Activated T-cell treated with anti-CD3 and anti-CD28 coated beads, Interleukin-2, amount 50 U/mL, for 72 hours (primary cell): ENCODE measurements at places on chromosomes 11 and 22.

- DNase-seq = no peak
Measured at GRCh38 chr22:26983311-26983710, 325.9 kb downstream of the MIAT start.

DNA sequence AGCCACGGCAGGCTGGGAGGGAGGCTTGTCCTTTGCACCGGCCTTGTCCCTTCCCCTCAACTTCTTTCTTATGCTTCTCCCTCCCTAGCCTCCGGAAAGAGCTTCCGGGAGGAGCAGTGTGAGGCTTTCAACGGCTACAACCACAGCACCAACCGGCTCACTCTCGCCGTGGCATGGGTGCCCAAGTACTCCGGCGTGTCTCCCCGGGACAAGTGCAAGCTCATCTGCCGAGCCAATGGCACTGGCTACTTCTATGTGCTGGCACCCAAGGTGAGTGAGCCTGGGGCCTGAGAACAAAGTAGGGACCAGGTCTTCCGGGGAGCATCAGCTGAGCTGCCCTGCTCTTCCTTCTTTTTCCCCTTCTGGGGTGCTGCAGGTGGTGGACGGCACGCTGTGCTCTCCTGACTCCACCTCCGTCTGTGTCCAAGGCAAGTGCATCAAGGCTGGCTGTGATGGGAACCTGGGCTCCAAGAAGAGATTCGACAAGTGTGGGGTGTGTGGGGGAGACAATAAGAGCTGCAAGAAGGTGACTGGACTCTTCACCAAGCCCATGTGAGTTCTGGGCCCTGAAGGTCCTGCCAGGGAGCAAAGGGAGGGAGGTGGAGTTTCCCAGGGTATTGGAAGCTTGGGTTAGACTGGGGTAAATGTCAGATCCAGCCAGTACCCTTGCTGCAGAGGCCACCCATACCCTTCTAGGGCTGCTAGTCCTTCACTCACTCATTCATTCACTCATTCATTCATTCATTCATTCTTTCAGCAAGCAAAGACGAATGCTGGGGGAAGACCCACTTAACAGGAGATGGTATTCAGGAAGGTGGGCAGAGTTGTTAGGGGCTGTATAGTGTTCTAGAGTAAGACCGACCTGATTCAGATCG is 22.6 kb downstream of the ADAMTS15 start:
- DNase-seq = no peak

DNA sequence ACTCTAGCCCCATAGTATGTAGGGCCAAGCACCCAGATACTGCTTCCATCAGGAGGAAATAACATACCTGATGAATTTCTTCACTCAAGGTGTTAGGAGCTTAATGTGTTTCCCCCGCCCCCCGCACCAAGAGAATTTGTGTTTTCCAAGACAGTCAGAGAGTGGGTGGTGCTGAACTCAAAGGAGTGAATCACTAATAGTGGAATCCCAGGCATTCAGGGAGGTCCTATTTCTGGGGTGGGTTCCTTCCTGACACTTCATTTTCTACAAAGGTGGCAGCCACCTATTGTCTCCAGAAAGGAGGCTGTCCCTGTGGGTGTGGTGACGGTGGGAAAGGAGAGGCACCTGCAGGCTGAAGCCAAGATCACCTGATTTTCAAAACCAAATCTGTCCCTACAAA is 50.8 kb upstream of the ELF5 start:
- no peak for DNase-seq

- DNase-seq = peak; percentile 87
Measured at GRCh38 chr11:76208438-76209374, 2.4 kb upstream of the WNT11 start.

GRCh38 chr11:61065955-61066638 is 36.2 kb upstream of the CD5 start:
- peak; percentile 69 for DNase-seq

- no peak for DNase-seq
Measured at GRCh38 chr11:119729581-119729927, 554 bp upstream of the NECTIN1 start.

- DNase-seq = no peak
Measured at GRCh38 chr11:128457874-128458273, 129.5 kb downstream of the ETS1 start.

GRCh38 chr22:46783721-46784120 is 21.3 kb downstream of the TBC1D22A start:
- no peak for DNase-seq

- no peak for DNase-seq
Measured at GRCh38 chr11:130454491-130455252, 6.2 kb downstream of the ADAMTS15 start.

GRCh38 chr11:34891611-34892010 is 24.6 kb downstream of the APIP start:
- DNase-seq = no peak

DNA sequence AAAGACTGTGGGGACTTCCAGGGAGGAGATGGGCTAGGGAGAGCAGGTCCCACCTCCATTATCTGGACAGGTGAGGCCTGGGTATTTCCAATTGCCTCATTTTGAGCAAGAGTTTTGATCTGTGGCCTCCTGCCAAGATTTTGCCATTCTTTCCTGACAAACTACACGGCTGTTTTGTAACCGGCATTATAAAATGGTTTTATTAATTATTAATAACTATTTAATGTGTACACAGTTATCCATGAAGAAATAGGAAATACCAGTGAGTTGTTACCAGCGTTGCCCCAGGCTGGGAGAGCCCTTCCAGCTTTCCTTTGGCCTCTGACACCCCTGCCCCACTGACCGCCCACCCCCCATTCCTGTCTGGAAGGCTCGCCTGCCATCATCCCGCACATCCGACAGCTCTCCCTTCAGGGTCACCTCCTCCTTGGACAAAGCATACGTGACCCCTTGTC is 14.9 kb upstream of the SEC14L3 start:
- no peak for DNase-seq

DNA sequence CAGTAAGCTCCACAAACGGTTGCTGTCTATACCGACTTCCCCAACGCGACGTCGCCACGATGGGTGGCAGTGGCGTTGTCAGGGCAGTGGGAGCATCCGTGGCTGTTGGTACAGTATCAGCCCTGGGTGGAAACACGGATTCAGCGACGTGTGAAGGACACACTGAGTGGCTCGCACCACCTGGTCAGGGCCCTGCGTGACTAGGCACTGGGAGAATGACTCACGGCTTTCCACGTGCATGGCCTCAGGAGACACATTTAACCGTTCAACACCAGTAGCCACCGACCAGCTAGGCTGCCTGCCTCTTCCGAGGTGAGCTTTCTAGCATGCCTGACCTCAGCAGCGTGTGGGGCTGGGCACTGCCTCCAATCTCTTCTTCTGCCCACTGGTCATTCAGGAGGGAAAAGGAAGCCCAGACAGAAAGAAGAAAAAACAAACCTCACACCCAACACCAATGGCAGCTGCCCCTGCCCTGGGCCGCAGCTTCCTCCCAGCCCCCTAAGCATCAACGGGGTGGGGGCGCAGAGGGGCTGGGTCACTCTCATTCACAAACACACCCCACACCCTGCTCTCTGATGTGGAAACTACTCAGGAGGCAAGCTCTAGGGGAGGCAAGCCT is 59.0 kb downstream of the MYH9 start:
- peak; percentile 50 for DNase-seq
